ENCODE measurements at places on chromosomes 3 and 15. TPM values are rescaled to one million over a fixed set of nuclear protein-coding genes. Genes with fewer than 3 reads are reported as not detected.

GRCh38 chr3:148975248-148975647, 16.1 kb upstream of the GYG1 start:
- no peak for DNase-seq

GRCh38 chr15:88016406-88016805, 240.1 kb downstream of the NTRK3 start:
- DNase-seq, result no peak

The ZNF620 gene
- 5.6 TPM for total RNA-seq

The LRRN1 gene
- total RNA-seq, result not detected

The RAF1 gene
- total RNA-seq, result 84.0 TPM

The UTS2B gene
- not detected for total RNA-seq

The FGF12 gene
- total RNA-seq, result 1.0 TPM

Data from dermis microvascular lymphatic vessel endothelial cell (primary cell).